Hair follicular keratinocyte (primary cell): ENCODE measurements at places on chromosomes 1 and 21. TPM values are rescaled to one million over a fixed set of nuclear protein-coding genes. Genes with fewer than 3 reads are reported as not detected.

Gene TRIM33
- 12.4 and 12.5 TPM in 2 replicates for total RNA-seq

Gene RUNX3
- 0.15 TPM in 1 of 2 replicates, not detected in the other for total RNA-seq

Gene FAM151A
- not detected in 2 replicates for total RNA-seq

Gene CFHR2
- not detected in 2 replicates for total RNA-seq

Gene CNN3
- total RNA-seq: 82.4 and 92.7 TPM in 2 replicates

Gene TNFRSF14
- 10.3 and 15.1 TPM in 2 replicates for total RNA-seq

Gene CLCNKB
- total RNA-seq: not detected in 2 replicates

Gene C1orf210
- 2.8 and 5.7 TPM in 2 replicates for total RNA-seq

Gene CLDN14
- total RNA-seq: not detected in 2 replicates

Gene ALPL
- not detected in 2 replicates for total RNA-seq

Gene RIPPLY3
- total RNA-seq: 0.47 and 0.53 TPM in 2 replicates

Gene S100A14
- 1,521 and 2,019 TPM in 2 replicates for total RNA-seq

Gene ACBD6
- total RNA-seq: 80.1 and 82.8 TPM in 2 replicates

Gene FLG
- 0.08 and 0.16 TPM in 2 replicates for total RNA-seq

Gene WNT3A
- not detected in 2 replicates for total RNA-seq

Gene CD2
- not detected in 2 replicates for total RNA-seq

Gene RAB42
- 0.87 and 1.5 TPM in 2 replicates for total RNA-seq

Gene KCNK1
- 9.4 and 10.4 TPM in 2 replicates for total RNA-seq

Gene OR2T29
- total RNA-seq: not detected in 2 replicates

Gene TNNI3K
- not detected in 2 replicates for total RNA-seq

Gene FCRLB
- total RNA-seq: 0.78 and 2.3 TPM in 2 replicates

Gene CHI3L1
- total RNA-seq: 0.27 TPM in 1 of 2 replicates, not detected in the other

Gene PTPN22
- total RNA-seq: 0.23 and 0.39 TPM in 2 replicates
